ENCODE measurements at places on chromosomes 1 and 21.
A peak's percentile ranks its signal among the peaks of the same experiment; 100 is the strongest.

DNA sequence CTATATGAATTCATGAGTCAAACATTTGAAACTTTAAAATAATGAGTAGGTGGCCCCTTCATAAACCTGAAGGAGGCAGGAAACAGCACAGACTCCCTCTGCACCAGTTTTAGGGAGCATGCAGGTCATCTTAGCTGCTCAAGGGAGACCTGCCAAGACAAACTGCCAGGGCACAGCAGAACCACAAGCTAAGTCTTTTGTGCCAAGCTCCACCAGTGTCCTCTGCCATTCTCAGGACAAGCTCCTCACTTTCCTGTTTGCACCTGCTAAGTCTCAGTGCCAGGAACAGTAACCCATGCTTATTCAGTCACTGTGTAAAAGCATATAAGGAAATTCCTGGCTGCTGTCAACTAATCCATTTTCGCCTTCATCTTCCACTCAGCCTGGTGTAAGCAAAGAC is 368.9 kb downstream of the SEC16B start:
- no peak for DNase-seq

DNA sequence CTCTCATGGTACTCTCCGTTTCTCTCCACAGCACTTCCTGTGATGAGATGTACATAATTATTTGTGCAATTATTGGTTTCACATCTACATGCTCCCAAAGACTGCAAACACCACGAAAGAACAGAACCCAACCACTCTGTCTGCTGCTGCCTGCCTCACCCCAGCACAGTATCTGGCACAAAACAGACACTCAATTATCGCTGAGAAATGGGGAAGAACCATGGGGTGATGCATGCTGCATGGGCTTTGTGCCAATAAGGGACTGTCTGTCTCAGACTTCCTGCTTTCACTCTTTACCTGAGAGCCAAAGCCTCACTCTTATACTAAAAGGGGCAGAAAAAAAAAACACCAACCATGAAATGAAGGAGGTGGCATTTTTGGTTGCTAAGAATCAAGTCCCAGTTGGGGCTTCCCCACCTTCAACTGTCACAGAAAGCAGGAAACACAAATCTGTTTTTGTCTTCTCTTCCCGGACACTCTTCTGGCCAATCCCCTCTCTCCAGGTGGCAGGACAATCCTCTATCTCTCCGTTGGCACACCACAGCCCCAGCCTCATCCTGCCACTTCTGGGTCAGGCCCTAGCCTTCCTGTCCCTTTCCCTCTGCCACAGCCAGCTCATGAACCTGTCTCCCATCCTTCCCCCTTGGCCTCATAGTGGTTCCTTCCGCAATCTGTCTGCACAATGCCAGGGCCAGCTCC is 82.0 kb downstream of the TGFBR3 start:
- no peak for DNase-seq

DNA sequence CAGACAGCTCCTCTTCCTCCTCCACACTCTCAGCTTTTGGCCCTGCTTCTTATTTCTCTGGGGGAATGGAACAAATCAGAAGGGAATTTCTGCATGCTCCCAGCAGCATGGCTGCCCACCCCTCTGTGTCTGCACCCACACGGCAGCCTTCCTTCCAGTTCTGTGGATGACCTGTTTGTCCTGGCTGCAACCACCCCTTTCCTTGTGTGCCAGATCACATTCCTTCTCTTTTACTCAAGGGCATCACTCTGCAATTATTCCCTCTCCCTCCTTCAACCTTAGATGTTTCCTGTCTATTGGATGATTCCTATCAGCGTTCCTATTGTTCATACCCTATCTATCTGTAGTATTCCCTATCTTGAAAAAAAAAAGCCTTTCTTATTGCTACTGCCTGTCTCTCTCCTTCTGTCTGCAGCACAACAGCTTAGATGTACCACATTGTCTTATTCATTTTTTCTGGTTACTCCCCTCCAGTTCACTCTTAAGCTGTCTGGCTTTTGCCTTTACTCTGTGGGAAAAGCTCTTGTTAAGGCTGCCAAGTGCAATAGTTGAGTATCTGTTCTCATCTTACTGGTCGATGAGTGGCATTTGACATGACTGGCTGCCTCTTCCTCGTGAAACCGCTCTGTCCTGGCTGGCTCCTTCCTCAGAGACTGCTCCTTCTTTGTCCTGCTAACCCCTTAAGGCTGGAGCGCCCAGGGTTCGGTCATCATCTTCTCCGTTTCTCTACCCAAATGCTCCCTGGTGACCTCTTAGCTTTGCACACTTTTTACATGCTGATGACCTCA is 351.1 kb downstream of the CAMTA1 start:
- DNase-seq: no peak

DNA sequence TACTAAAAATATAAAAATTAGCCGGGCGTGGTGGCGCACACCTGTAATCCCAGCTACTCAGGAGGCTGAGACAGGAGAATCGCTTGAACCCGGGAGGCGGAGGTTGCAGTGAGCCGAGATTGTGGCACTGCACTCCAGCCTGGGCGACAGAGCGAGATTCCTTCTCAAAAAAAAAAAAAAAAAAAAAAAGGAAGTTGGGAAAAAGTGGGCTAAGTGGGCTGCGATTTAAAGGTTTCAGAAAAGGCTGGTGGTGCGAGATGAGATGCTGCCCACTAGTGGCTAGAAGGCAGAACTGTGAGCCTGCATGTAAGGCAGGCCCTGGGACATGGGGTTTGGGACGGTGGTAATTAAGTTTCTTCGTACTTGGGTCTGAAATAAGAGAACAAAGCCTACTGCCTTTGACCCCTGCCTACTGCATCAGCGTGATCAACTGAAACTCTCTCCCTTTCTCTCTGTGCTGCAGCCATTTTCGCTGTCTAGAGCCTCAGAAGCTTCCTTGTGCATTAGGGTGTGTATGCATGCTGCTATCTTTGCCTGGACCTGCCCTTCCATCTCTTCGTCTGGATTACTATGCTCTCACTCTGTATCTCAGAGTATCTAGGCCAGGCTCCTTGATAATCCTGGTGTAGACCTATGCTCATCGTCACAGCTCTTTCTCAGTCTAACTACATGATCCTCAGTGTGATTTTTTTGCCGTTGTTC is 12.4 kb downstream of the FMOD start:
- peak; percentile 42 for DNase-seq

DNA sequence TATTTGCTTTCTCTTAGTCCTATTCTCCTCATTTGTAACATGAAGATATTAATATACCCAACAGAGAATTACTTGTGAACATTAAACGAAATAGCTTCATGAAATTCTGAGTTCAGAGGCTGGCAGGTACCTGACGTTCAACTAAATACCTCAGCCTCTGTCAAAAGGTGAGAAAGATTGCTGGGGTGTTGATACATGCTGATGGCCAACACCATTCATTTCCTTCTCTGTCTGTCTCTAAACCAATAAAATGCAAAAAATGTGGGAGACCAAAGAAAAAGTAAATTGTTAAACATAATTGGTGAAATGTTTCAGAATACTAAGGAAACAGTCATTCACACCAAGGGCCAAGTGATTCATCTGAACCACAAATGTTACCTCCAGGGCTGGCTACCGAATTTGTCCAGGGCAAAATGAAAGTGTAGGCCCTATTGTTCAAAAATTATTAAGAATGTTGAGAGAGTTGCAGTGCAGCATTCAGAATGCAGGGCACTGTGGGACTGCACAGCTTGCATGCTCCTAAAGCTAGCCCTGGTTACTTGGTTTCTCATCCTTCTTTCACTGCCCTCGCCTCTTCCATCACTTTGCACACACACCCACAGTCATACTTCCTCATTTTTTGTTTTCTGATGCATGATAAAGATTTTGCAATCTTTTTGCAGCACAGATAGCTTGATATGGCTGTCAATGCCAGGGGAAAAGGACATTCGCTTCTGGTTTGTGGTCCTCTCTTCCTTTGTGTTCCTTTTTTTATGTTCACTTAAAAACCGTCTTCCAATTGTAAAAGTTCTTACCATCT is 414.3 kb upstream of the NR5A2 start:
- DNase-seq: no peak

GRCh38 chr1:154910851-154911250 is 25.7 kb downstream of the PMVK start:
- DNase-seq: no peak

GRCh38 chr1:200373811-200374231 is 36.0 kb downstream of the ZNF281 start:
- DNase-seq: no peak

GRCh38 chr1:163361123-163361934 is 39.6 kb downstream of the NUF2 start:
- peak; percentile 38 for DNase-seq

GRCh38 chr21:31371715-31372470 is 27.8 kb upstream of the TIAM1 start:
- DNase-seq: no peak

GRCh38 chr1:202010180-202011015 is at the start of gene ELF3:
TSS of gene ELF3 (plus strand) at chr1:202010587. CDS start at chr1:202011137, 550 bp downstream.
- DNase-seq: peak; percentile 97

DNA sequence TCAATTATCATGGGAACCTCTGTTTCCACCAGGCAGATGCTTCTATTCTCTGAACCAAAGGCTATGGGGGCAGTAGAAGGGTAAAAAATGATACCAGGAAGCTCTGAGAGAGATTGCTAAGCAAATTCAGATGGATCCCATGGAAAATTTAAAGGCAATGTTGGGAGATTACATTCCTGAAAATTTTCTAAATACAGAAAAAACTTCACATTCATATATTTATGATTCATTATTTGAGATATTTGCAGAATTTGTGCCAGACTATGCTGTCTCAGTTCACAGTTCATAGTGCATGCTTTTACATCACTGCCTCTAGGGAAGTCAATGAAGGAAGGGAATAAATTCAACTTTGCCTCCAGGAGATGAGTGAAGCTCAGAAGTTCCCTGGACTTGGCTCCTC is 57.5 kb downstream of the KCNT2 start:
- DNase-seq: no peak

GRCh38 chr1:26826261-26827105 is at the start of gene ZDHHC18:
TSS of gene ZDHHC18 (plus strand) at chr1:26826688. CDS start at chr1:26826805, 117 bp downstream.
- DNase-seq: no peak

DNA sequence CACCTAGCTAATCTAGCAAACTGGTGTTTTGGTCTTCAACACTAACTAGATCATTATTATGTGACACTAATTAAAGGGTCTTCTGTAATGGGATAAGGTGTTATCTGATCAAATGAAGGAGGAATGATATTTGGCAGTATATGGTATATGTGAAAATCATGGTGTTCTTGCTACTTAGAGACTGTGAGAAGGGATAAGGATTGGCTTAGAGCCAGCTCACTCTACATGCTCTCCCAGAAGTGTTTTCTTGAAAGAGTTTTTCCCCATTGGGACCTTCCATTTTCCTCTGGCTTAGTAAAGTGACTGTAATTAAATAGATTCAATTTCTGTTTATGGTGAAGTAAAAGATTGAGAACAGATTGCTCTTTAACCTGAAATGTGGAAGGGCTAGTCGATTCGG is 71.2 kb upstream of the RGL1 start:
- DNase-seq: peak; percentile 28

DNA sequence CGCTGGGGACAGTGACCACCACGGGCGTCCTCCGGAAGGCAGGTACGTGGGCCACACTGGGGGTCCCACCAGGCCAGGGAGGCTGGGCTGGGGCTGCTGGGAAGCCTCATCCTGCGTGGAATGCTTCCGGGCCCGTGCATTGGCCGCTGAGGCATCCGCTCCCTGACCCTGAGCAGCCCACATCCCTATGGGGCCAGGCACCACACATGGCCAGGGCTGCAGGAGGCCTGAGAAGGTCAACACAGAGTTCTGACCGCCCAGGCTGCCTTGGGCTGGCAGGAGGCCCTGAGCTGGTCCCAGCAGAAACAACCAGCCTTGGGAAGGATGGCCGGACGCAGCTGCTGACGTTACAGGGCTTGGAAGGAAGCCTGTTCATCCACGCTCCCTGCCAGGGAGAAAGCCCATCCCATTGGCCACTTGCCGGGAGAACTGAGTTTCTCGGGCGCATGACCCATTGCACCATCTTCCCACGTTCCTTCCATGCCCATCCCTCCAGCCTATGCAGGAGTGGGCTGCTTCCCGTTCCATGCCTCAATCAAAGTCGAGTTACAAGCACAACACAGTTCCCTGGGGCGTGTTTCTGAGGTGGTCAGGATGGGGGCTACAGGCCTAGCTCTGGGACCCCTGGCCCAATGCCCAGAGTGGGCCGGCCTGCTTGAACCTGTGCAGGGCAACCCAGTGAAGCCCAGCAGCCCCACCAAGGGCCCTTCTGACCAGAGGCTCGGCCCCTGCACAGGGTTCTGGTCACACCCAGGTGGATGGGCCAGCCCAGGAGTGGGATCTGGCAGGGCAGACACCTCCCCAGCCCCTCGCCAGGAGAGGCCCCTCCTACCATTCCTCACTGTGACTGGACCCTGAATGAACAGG is 31.7 kb downstream of the TRIM11 start:
- no peak for DNase-seq

DNA sequence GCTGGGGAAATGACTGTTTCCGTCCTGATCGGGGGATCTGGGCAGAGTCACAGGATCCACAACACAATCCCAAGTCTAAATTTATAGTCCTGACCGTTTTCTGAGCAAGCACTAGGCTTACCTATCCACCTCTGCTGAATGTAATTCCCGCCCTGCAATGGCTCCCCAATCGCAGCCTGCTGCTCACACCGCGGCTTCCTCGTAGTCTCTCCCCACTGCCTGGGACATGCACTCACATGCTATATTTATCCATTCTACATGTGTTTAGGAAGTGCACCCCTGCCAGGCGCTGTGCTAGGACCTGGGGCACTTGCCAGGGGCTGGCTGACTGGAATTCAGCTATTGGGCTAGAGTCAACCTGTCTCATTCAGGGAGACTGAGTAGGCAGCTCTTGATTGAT is 246.6 kb upstream of the CSF3R start:
- DNase-seq: no peak

DNA sequence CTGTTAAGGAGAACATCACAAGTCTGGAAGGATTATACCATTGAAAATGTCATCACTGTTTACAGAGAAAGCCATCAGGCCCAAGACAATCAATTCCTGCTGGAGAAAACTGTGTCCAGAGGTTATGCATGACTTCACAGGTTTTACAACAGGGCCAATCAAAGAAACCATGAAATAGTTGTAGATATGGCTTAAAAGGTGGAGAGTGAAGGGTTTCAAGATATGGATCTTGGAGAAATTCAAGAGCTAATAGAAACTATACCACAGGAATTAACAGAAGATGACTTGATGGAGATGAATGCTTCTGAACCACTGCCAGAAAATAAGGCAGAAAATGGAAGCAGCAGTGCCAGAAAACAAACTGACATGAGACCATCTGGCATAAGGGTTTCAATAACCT is 30.2 kb downstream of the USP1 start:
- no peak for DNase-seq

DNA sequence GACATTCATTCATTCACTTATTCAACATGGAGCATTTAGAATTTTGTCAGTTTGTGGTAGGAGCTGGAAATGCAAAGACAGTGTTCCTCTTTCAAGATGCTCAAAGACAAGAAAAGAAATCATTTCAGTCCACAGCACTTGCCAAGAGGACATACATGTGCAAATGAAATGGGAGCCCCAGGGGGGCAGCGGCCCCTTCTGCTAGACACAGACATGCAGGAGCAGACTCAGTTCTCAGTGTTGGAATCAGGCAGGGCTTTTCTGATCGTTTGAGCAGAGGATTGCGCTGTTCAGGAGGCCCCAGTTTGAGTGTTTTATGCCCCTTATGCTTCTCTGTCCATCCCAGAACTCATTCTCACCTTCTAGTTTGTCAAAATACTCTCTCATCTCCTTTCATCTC is 35.6 kb upstream of the VASH2 start:
- DNase-seq: no peak

Data from NCI-H187 (cell line).